NCI-H1694 (cell line): ENCODE measurements at places on chromosomes 12 and 14.

- DNase-seq: peak; percentile 92
Observed at GRCh38 chr14:64762044-64763034, 58.1 kb downstream of the PLEKHG3 start.

DNA sequence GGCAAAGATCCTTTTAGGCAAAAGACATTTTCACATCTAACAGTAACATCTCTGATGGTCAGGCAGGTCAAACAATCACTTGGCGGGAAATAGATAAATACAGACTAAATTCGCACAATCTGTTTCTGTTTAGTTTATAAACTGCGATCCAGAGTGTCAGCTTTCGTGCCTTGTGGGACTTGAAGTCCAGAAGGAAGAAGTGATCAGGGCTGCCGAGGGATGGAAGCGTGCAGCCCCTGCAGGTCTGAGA lies 245 bp upstream of the BRMS1L start:
- no peak for DNase-seq

- no peak for DNase-seq
Observed at GRCh38 chr12:39571351-39571750, 48.3 kb downstream of the ABCD2 start.

- peak; percentile 38 for DNase-seq
Observed at GRCh38 chr12:54033106-54033979, 493 bp downstream of the HOXC5 start.

DNA sequence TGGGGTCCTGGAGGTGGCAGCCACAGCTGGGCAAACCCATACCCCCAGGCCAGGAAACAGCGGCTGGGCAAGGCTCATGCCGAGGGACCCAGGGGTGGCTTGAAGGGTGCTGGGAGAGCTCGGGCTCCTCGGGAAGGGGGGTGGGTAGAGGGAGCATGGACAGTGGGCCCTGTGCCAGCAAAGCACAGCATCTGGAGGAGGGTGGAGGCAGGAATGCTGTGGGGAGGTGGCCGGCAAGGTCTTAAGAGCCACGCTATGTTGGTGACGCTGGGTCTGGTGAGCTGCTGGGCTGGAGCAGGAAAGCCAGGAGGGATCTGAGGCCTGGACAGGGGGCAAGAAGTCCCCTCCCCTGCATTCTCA lies 48.2 kb upstream of the DLK1 start:
- no peak for DNase-seq

DNA sequence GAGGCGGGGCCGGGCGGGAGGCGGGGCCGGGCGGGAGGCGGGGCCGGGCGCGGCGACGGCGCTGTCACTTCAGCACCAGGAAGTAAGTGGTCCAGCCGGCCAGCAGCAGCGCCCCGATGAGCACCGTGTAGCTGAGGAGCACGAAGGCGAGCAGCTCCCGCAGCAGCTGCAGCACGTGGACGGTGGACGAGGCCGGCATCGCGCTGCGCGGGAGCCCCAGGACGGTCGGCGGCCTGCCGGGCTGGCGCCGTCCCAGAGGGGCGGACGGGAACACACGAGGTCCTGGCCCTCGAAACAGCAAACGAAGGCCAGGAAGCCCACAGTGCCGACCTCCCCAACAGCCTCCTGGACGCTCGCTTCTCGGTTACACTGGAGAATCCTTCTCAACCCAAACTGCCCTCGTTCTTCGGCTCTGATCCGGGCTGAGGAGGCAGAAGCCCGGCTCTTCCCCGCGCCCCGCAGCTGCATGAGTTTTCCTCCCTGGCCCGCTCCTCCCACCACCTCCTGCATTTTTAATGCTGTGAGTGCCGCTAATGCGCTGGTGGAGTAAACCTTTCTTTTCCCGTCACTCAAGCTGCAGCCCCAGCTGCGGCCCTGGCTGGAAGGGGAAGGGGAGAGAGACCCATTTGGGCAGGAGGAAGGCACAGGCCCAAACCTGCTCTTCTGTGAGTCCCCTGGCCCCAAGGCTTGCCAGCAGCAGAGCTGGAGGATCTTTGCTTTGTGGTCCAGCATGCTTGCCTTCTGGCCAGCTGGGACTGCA lies 694 bp upstream of the DIABLO start:
- no peak for DNase-seq

GRCh38 chr12:102197789-102198188 lies at the start of gene PMCH:
Gene PMCH, minus strand, starts transcription at chr12:102197833. Its CDS starts 63 bp downstream, at chr12:102197770.
- no peak for DNase-seq

DNA sequence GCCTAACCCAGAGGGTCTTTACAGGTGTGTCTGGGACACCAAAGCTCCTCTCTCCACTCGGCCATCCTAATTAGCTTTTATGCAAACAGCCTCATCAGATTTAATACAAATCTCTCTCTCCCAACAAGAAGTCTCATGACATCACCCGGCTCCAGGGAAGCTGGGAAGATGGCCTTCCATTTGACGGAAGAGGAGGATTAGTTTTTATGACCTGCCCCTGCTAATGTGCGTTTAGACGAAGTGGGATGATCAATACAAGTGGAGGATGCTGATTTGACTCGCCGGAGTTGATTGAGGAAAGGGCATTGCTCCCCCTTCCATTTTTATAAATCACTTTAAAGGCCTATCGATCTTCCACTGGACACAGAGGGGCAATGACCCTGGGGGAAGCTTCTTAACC lies 239.2 kb downstream of the BCL11B start:
- no peak for DNase-seq

DNA sequence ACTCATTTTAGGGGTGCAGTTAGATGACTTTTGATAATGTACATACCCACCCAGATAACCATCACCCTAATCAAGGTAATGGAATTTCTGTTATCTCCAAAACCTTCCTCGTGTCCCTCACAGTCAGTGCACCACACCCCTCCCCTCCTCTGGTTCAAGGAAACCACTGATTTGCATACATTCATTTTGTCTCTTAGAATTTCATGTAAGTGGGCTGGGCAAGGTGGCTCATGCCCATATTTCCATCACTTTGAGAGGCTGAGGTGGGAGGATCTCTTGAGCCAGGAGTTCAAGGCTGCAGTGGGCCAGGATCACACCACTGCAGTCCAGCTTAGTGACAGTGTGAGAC lies 15.7 kb downstream of the ADIPOR2 start:
- DNase-seq: no peak

- DNase-seq: no peak
Observed at GRCh38 chr12:28513983-28514382, 323.7 kb downstream of the CCDC91 start.

GRCh38 chr12:1466481-1467154 lies 127.8 kb downstream of the FBXL14 start:
- no peak for DNase-seq

DNA sequence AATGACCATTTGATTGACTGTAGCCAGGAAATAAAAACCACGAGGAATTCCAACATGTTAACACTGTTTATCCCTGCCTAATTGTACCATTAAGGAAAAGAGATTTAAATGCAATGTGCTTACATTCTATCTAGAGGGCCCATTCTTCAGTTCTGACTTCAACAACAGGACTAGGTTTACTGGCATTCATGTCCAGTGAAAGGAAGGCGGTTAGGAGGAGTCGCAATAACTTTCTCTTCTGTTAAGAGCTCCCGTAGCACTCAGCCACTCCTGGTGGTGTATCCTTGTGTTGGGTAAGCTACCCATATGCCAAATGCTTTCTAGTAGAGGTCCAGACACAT lies 154.7 kb downstream of the STXBP6 start:
- DNase-seq: no peak

- DNase-seq: no peak
Observed at GRCh38 chr12:110233212-110233903, 47.7 kb upstream of the ATP2A2 start.

DNA sequence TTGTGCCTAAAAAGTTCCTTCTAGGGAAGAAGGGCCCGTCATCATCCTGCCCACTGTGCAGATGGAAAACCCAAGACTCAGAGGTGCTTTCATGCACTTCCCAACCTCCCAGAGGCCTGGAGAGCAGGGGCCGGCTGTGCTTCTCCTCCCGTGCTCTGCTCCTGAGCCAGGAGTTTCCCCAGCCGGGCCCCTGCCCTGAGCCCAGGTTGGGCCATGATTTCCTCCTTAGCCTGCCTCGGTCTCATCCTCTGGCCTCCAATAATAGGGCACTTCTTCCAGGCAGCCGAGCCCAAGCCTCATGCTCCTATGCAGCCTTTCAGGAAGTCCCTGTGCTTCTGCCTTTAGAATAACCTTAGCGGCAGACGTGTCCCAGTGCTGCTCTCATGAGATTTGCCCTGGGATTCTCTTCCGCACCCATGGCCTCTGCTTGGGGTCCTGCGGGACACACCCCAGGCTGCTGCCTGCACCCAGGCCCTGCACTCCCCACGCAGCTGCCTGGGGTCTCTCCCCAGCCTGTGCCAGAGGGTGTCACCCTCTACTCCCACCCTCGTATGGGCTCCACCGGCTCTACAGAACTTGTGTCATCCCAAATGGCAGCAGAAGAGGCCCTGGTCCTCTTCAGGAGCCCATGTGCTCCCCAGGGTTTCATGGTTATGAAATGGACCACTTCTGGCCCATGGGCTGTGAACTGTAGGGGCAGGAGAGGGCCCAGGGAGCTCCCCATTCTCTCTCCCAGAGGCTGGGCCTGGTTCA lies 359.3 kb downstream of the ADGRD1 start:
- no peak for DNase-seq

- DNase-seq: no peak
Observed at GRCh38 chr12:10094646-10095395, 4.0 kb downstream of the CLEC1A start.

DNA sequence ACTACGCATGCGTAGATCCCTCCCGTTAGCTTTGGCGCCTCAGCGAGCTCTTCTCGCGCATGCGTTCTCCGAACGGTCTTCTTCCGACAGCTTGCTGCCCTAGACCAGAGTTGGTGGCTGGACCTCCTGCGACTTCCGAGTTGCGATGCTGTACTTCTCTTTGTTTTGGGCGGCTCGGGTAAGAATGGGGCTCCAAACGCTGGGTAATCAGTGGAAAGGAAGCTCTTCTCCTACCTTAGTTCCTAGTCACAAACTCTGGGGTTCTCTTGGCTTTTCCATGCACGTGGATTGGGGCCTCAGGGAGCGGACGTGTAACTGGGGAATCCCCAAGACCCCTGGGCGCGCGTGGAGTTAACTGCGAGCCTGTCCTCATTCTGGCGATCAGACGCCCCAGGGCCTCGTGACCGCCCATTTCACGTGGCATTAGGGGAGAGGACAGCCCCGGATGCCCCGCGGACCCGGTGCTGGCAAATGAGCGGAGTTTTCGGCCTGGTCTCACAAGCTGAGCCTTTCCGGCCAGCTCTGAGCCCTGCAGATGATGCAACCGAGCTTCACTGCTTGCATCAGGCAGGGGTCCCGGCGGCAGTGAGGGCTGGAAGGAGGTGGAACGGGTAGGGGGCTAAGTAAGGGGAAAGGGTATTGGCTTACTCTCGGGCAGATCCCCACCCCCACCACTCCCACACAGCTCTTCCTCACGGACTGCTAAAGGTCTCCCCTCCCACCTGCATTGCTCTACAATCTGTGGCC lies at the start of gene SHMT2:
TSS of gene SHMT2 (plus strand) at position 78 of the 747 bp plus-strand sequence. CDS start at position 146, 68 bp downstream.
- DNase-seq: peak; percentile 94

DNA sequence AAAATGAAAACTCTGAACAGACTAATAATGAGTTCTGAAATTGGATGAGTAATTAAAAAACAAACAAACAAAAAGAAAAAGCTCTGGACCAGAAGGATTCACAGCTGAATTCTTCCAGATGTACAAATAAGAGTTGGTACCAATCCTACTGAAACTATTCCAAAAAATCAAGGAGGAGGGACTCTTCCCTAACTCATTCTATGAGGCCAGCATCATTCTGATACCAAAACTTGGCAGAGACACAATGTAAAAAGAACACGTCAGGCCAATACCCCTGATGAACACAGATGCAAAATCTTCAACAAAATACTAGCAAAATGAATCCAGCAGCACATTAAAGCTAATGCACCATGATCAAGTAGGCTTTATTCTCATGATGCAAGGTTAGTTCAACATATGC lies 183.9 kb upstream of the CNOT2 start:
- DNase-seq: no peak

- DNase-seq: no peak
Observed at GRCh38 chr14:21915826-21916225, 242.2 kb upstream of the OR4E1 start.

- DNase-seq: no peak
Observed at GRCh38 chr12:12046401-12046800, 24.3 kb upstream of the BCL2L14 start.

DNA sequence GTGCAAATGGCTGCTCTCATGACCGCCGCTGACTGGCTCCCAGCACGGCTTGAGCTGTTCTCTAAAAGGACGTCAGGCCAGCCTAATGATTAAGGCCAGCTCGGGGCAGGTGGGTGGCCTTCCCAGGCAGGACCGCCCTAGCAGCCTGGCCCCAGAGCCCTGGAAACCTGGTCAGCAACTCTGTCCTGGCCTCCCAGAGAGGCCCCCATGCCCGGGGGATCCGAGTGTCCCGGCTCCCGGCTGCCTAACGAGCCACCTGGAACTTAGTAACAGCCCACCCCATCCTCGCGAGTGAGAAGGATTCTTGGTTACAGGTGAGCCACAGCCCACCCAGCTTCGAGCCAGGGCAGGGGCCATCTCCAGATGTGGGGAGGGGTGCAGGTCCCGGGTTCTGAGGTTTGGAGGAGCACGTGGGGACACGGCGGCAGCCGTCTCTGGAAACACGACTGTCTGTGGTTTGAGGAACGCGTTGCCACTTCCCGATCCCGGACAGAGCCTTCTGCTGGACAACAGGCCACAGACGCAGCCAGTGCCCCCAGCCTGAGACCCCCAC lies 73.8 kb upstream of the FBRSL1 start:
- DNase-seq: no peak

DNA sequence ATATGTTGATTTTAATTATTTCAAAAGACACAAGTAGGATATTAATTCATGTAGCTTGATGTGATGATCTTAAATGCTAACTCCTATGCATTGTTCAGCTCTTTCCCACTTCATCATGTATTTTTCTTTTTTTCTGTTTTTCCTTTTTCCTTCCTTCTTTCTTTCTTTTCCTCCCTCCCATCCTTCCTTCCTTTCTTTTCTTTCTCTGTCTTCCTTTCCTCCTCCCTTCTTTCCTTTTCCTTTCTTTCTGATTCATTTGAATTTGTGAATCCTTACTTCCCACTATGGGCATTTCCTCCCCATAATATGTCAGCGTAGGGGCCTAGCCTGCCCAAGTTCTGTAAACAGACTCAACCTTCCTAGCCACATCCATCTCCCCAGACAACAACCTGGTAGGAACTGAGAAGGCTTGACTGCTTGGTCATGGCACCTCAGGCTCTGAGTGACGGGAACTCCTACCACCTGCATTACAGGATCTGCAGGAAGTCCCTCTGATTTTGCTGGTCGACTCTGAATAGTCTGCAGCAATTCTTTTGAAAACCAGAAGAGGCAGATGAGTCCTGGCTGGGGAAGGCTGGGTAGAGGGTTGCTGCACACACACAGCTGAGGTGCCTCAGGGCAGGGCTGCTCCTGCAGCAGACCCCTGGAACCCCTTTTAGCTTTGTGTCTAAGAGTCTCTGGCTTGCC lies 33.4 kb upstream of the BHLHE41 start:
- no peak for DNase-seq

- no peak for DNase-seq
Observed at GRCh38 chr12:132329036-132329719, at the start of gene GALNT9. Gene GALNT9, minus strand, starts transcription at chr12:132329589. Its CDS starts 386 bp downstream, at chr12:132329203.

DNA sequence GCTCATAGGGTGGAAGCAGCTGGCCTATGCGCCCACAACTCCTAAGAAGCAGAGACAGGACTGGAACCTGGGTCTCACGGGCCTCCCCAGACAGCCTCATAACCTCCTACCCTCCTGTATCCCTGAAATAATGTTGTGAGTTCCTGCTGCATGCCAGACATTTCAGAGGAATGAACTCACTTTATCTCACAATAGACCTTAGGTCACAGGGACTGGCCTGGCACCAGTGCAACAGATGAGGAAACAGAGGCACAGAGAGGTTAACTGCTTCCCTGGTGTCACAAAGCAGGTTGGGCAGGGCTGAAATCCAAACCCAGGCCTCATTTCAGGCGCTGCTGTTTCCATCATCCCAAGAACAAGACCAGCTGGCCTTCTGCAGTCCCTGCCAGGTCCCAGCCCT lies 5.3 kb downstream of the PHETA1 start:
- no peak for DNase-seq

GRCh38 chr12:11623382-11623781 lies 26.1 kb upstream of the ETV6 start:
- DNase-seq: no peak
